ENCODE measurements at places on chromosomes 16 and 17.
A peak's percentile ranks its signal among the peaks of the same experiment; 100 is the strongest.

DNA sequence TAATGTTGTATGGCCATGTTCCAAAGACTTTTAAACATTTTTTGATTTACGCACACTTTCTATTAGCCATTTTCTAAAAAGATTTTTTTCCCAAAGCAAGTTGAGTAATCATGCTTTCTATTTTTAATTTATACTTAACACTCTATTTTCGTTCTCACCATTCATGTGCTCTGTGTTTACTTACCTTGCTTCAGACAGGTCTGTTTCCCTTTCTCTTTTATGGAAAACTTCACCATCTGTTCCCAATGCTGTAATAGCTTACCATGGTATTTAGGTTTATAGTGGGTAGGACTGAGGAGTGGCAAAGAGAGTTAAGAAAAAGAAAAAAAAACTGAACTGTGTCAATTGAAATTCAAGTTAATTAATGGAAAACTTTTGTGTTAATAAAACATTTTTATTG, 37.5 kb upstream of the KCNJ16 start:
- no peak for DNase-seq

- DNase-seq, result no peak
Measured at GRCh38 chr16:2324296-2324859, 16.1 kb downstream of the ABCA3 start.

DNA sequence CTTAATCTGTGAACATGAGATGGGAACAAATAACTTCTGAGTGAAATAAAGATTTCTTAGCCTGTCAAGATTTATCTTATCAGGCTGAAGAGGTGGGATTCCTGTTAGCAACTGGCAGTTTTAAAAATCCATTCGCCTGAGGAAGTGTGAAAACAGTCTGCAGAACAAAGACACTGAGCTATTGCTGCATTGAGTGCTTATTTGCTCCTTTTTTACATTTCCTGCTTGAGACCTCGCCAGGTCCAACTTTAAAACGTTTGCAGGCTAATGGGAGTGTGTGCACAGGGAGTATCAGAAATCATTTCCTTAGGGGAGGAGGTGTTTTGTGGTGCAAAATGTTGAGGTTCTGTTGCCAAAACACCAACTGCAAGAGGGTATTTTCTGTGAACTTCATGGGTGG, 957.8 kb upstream of the RBFOX1 start:
- no peak for DNase-seq

GRCh38 chr16:22356930-22357634, 17.3 kb downstream of the CDR2 start:
- DNase-seq, result no peak

DNA sequence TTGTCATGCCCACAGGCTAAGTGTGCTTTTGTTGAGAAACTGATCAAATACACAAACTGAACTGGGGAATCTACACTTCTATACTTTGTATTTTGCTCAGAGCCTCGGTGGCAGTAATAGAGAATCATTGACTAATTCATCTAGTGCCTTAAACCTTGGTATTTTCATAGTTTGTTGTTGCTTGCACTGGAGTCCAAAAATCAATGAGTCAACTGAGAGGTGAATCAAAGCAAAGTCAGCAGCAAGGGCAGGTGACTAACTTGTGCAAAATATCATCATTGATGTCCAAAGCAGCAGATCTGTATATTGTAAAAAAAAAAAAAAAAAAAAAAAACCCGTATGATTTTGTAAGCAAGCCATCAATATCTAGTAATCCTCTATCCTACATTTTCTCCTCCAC, 296.4 kb downstream of the MAP2K6 start:
- DNase-seq, result no peak

GRCh38 chr16:1182316-1182671, 29.4 kb downstream of the CACNA1H start:
- no peak for DNase-seq

GRCh38 chr17:79984877-79985276, 50.8 kb downstream of the TBC1D16 start:
- no peak for DNase-seq

DNA sequence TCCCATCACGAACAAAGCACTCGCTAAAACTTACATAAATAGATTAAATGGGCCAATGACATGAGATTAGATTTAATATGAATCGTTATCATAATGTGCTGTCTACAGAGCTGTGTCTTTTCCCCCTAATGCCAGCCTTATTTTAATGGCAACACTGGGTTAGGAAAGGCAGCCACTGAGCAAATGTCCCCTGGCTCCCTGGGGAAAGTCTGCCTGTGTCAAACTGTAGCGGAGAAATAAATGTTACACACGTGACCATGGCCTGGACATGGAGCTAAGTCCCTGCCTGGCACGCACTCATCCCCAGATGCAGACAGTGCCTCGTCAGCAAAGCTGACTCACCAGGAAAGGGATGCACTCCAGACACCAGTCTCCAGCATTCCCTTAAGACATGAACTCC, 61.3 kb upstream of the SDK2 start:
- peak; percentile 20 for DNase-seq

DNA sequence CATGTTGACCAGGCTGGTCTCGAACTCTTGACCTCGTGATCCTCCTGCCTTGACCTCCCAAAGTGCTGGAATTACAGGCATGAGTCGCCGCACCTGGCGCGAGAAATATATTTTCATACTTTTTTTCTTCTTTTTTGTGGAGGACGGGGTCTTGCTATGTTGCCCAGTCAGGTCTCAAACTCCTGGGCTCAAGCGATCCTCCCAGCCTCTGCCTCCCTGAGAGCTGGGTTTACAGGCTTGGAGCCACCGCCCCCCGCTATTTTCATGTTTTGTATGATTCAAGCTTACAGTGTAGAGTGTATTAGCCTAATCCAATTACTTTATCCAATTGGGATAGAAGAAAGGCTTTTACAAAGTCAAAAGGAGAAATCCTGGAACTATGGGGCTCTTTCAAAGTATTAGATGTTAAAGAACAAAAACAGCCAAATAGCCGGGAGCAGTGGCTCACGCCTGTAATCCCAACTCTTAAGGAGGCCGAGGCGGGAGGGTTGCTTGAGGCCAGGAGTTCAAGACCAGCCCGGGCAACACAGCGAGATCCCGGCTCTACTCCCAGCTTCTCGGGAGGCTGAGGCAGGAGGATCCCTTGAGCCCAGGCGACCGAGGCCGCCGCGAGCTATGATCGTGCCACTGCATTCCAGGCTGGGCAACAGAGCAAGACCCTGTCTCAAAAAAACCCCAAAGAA, 1.4 kb upstream of the MAP1LC3B start:
- DNase-seq, result no peak

- no peak for DNase-seq
Measured at GRCh38 chr16:71645450-71645849, 19.5 kb downstream of the MARVELD3 start.

GRCh38 chr17:6476810-6477179, 32.5 kb downstream of the PIMREG start:
- no peak for DNase-seq

GRCh38 chr17:17789410-17789809, 47.4 kb downstream of the SREBF1 start:
- DNase-seq, result no peak

DNA sequence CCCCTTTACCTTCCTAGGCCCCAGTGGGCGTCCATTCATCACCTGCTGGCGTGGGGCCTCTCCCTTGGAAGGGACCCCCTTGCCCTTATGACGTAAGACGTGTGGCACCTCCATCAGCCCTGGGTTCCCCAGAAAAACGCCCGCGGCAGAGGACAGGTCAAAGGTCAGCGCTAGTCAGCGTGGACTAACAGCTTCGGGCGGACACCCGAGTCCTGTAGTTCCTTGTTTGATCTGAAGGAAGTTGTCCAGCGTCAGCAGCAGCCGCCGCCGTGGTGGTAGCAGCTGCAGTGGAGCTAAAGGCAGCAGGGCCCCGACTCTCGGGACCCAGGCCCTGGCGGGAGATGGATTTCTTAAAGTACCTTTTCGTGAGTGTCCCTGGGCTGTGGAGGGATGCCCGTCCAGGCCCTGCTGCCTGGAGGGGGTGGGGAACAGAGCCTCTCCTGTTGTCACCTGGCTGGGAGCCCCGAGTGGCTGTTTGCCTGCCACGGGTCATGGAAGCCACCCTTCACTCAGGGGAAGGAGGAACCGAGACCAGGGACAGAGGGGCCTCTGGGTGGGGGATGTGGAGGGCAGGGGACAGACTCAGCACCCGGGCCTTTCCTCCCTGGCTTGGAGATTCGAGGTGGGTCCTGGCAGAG, 123.6 kb downstream of the OR1D5 start:
- no peak for DNase-seq

- no peak for DNase-seq
Measured at GRCh38 chr17:50588391-50589049, 28.0 kb downstream of the CACNA1G start.

DNA sequence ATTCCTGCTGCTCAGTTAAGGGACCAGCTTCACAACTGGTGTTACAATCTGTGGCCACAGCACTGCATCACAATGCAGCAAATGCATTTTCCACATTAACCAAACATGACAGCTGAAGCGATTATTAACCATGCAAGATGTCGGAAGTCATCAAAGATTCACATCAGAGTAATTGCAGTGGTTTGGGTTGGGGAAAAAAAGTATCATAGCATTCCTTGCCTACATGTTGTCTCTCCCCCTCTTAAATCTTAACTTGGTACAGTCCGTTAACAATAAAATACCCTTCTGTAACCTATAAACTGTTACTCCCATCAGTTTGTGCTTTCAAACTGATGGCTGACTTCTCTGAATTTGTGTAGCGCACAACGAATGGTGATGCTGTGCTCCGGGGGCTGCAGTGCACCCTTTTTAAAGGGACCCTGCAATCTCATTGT, 51.6 kb downstream of the NUP93 start:
- DNase-seq, result no peak

- DNase-seq, result peak; percentile 32
Measured at GRCh38 chr17:56595831-56596690, 2.6 kb downstream of the NOG start.

DNA sequence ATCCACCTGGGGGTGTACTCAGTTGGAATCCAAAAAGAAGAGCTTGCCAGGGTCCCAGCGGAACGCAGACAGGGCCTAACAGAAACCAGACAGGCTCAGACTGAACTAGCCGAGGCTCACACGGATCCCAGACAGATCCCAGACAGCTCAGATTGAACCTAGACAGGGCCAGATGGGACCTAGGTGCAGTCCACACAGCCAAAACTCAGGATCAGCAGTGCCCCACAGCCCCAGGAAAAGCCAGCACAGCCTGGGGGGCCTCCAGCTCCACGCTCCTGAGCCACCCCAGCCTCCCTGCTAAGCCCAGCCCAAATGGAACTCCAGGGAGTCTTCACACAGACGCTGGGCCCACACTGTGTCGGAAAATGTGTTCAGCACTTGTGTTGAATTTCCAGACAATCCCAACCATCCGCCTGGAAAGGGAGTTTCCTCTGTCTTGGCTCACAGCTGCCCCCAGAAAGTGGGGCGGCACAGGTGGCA, 7.5 kb downstream of the STX1B start:
- DNase-seq, result no peak

GRCh38 chr16:77974883-77975282, 47.5 kb upstream of the CLEC3A start:
- no peak for DNase-seq

DNA sequence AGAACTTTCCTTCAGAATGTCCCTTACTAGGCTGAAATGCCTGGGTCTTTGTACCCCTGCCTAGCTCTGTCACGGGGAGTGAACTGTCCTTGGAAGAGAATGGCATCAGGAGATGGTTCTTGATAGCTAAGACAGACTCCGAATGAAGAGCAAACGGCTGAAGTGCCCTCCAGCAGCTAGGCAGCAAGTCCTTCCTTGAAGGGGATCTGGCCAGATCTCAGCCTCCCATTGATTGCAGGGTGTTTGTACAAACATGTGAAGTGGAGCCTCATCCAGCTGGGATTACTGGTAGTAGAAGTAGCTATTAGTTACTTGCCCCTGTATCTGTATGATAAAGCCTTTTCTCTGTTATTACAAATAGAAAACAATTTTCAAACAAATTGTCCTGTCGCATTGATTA, 30.9 kb downstream of the LRRC36 start:
- DNase-seq, result no peak

- DNase-seq, result no peak
Measured at GRCh38 chr16:30924913-30925631, 1.7 kb downstream of the FBXL19 start.
